ENCODE measurements at places on chromosomes 3 and 15.
A peak's percentile ranks its signal among the peaks of the same experiment; 100 is the strongest.

GRCh38 chr3:187714404-187714979, 12.1 kb upstream of the RTP2 start:
- peak; percentile 80 for DNase-seq

GRCh38 chr15:79916502-79917132, 19.8 kb upstream of the MTHFS start:
- DNase-seq: no peak

GRCh38 chr3:66392512-66392911, 108.3 kb downstream of the LRIG1 start:
- no peak for DNase-seq

DNA sequence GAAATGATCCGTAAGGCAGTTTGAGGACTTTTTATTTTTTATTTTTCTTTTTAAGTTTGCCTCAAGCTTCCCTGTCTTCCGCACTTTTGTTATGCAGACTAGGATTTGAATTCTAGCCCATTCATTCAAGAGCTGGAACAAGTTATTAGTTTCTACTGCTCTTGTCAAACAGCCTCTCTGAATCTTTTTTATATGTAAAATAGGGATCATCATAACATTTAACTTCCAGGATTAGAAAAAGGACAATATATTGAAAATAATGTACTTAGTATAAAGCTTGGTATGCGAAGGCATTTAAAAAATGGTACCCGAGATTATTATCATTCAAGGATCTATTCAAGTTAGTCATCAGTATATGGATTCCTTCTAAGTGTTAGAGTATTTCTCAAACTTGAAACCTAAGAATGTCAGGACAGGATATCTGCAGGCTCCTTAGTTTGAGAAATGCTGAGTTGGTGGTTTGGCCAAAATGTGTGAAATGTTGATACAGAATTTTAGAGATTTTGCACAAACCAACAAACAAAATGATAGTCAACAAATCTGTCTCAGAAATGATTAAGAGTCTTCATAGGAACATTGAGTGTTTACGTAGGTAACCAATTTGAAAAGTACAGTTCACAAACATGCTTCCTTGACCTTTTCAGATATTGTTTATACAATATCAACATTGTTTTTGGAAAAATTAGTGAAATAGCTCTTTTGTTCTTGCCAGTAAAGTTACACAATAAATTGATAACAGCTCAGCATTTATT, 40.5 kb upstream of the IGSF10 start:
- DNase-seq: no peak

DNA sequence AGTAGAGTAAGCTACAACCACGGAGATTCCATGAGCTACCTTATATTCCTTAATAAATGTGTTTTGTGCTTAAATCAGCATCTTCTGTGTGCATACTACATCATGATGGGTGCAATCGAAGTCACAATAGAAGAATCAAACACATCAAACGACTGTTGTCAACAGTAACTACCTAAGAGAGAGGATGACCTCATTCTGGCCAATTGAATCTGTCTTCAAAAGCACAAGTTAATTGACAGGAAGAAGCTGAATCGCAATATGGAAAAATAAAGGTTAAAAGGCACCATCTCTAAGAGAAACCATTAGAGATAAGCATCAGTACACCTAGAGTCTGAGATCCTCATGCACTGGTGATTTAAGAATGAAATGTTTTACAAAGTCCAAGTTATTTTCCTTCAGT, 39.0 kb downstream of the CD200R1L start:
- DNase-seq: no peak

GRCh38 chr3:37435572-37435971, 261.2 kb upstream of the LRRFIP2 start:
- no peak for DNase-seq

DNA sequence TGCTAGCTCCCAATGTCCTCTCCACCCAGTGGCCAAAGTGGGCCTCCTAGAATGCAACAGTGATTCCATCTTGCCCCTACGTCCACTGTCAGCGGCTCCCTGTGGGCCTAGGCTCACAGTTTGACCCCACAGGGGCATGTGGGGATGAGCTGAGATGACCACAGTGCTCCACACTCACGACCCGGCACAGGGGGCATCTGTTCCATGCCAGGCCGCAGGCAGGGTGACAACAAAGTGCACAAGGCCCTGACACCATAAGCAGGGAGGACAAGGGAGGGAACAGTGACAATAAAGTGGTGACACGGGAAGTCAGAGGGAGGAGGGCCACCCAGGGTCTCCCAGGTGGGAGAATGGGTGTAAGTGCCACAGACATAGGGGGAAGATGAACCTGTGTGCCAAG, 5.1 kb upstream of the PLXNA1 start:
- DNase-seq: no peak

- no peak for DNase-seq
Measured at GRCh38 chr15:80777137-80777536, 2.0 kb upstream of the CEMIP start.

Measured in stimulated activated CD4-positive, alpha-beta T cell treated with anti-CD3 and anti-CD28 coated beads, Interleukin-4, amount 100 ng/mL, for 24 hours (primary cell).